Thyroid gland (tissue), 4 donors: ENCODE measurements at places on chromosomes 1 and 21. TPM values are rescaled to one million over a fixed set of nuclear protein-coding genes. Genes with fewer than 3 reads are reported as not detected.

DNA sequence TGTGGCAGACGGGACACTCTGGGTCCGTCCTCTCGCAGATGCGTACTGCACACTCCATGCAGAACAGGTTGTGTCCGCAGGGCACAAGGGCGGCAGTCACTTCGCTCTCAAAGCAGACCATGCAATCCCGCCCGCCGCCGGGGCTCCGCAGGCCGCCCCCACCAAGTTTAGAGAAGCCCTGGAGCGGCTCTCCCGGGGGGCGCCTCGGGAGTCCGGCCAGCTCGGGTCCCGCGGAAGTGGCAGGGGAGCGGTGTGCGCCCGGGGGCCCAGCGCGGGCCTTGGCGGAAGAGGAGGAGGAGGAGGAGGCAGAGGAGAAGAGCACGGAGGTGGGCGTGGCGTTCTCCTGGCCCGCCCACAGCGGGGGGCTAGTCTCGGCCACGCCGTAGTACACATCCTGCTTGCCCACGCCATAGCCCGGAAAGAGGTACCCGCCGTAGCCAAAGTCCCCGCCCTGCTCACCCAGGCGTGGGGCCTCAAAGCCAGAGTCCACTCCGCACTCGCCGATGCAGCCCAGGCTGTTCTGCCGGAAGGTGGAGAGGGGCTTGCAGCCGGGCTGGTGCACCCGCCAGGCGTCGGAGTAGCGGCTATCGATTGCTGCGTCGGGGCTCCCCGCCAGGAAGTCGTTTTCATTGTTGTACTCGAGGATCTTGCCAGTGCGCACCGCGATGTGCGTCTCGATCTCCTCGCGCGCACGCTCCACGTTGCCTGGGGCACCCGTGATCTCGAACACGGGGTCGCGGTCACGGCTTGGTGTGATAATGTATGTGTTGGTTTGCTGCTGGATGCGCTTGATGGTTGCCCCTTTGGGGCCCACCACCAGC lies 5.4 kb downstream of the MEX3A start:
- H3K4me1 ChIP-seq, result peaks cover 18% of the 10 kb centered on the region
- H3K27me3 ChIP-seq, result no peaks in the 10 kb centered on the region
- H3K27ac ChIP-seq, result no peak overlapping the region
- H3K36me3 ChIP-seq, result no peaks in the 10 kb centered on the region

DNA sequence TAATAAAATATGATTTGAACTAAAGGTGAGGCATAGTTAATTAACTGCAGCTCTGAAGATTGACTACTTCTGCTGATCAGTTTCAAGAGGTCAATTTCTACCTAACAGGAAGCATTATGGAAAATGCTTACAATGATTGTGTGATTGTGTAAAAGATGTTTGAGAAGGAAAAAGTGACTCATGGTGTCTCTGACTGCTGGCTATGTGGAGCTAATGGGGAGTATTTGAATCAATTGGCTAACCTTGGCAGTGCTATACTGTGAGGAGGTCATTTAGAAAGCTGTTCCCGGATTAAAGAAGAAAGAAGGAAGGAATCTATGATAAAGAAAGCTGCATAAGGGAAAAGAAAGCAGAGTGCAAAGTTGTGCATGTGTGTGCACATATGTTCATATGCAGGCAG lies 376.5 kb downstream of the ADGRL2 start:
- H3K36me3 ChIP-seq, result no peaks in the 10 kb centered on the region
- H3K4me1 ChIP-seq, result no peaks in the 10 kb centered on the region
- DNase-seq, result no peak
- H3K4me3 ChIP-seq, result no peak overlapping the region
- H3K27me3 ChIP-seq, result no peaks in the 10 kb centered on the region

DNA sequence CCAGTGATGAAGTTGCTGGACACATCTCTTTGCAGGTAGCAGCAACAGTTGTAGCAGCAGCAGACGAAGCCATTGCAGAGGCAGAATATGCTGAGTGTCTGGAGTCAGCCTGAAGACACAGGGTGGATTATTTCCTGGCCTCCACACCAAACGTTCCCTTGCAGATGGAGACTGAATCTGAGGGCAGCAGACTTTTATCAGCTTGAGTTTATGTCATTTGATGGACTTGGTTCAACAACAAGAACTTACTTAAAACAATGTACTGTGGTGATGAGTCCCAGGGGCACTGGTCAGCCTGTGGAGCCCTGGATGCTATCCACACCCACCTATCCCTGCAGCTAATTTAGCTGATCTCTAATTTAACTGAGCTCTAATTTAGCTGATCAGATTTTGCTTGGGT lies 17.1 kb upstream of the MPZL1 start:
- H3K36me3 ChIP-seq, result no peaks in the 10 kb centered on the region
- no peak for DNase-seq

GRCh38 chr21:43297391-43297981 lies 128.7 kb downstream of the CRYAA start:
- no peak overlapping the region for H3K27ac ChIP-seq
- no peak overlapping the region for H3K4me3 ChIP-seq
- H3K27me3 ChIP-seq, result no peaks in the 10 kb centered on the region
- DNase-seq, result no peak
- no peaks in the 10 kb centered on the region for H3K4me1 ChIP-seq

GRCh38 chr21:33993286-33994231 lies 78.0 kb upstream of the ATP5PO start:
- DNase-seq, result peak; percentile 38
- no peak overlapping the region for H3K4me3 ChIP-seq
- peak overlapping the region; percentile 47 for H3K27ac ChIP-seq

DNA sequence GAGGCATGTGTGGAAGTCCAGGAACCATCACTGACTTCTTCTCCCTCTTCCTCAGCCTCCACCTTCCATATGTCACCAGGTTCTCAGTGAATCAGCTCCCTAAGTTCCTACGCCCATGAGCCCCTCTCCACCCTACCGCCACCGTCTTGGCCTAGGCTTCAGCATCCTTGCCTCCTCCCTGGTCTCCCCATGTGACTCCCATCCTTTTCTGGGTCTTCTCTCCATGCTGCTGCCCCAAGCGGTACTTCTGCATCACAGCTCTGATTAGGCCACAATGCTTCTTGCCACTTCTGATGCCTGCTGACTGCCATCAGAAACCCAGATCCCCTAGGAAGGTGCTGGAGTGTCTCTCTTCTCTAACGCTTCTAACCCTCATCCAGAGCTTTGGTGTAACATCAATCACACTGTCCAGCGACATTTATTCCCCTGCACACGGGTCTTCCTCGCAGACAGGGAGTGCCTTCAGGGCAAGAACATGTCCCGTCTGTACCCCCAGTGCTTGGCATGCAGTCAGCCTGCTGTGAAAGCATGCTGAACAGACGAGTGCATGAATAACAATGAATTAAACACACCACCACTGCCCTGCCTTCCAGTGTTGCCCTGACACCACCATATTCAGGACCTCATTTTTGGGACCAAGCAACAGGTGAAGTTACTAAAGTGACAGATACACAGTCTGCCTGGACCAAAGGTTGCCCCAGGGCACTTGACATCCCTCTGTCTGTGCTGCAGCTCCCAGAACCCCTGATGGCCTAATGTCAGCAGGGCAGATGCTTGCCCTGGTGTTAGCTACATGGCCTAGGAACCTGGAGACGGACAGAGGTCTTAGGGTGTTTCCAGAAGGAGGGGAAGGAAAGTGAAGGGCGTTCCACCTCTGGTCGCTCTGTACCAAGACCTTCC lies 158.7 kb upstream of the EDN2 start:
- H3K36me3 ChIP-seq, result no peaks in the 10 kb centered on the region
- no peaks in the 10 kb centered on the region for H3K27me3 ChIP-seq
- no peak for DNase-seq

The TMEM9 gene
- total RNA-seq, result 190 TPM

The PFDN2 gene
- total RNA-seq, result 23.8 TPM

The INKA2 gene
- 4.0 TPM for total RNA-seq

The GJA5 gene
- 4.6 TPM for total RNA-seq
